Stimulated activated CD4-positive, alpha-beta T cell treated with anti-CD3 and anti-CD28 coated beads, Interleukin-1b, Interleukin-23, amount 100 ng/mL, for 1 hour (primary cell): ENCODE measurements at places on chromosomes 7 and 10.

- DNase-seq, result no peak
Observed at GRCh38 chr7:1108264-1108920, 20.5 kb downstream of the GPER1 start.

- DNase-seq, result no peak
Observed at GRCh38 chr10:31582365-31583052, 263.5 kb downstream of the ZEB1 start.

- no peak for DNase-seq
Observed at GRCh38 chr10:94217411-94217810, 145.3 kb downstream of the NOC3L start.

GRCh38 chr7:256461-256940 is 33.5 kb upstream of the FOXL3 start:
- DNase-seq, result no peak

DNA sequence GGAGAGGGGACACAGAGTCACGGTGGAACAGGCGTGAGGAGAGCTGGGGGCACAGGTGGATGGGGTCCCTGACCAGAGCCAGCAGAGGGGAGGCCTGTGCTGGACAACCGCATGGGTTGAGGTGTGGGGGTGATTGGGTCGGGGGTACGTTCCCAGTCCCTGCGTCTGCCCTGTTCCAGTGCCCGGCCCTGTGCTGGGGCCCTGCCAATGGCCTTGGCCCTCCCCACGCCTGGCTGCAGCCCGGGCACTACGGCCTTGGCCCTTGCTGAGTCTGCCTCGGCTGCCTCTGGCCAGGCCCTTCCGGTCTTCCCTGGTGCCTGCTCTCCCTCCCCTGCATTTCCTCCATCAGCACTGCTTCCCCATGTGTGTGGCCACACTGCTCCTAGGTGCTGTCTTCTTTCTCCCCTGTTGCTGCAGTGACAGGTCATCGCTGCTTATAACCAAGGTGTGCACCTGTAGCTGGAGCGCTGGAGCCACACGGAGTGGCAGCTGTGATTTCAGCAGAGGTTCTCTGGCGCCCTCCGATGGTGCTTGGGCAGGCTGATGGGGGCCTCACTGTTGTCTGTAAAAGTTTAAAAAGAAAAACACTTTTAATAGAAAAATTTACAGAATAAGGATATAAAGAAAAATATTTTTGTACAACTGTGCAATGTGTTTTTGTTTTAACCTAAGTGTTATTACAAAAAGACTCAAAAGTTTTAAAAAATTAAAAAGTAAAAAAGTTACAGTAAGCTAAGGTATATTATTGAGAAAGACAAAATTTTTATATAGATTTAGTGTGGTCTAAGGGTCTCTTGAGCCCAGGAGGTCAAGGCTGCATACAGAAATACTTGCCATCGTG is 45.2 kb upstream of the BHLHA15 start:
- DNase-seq, result no peak

DNA sequence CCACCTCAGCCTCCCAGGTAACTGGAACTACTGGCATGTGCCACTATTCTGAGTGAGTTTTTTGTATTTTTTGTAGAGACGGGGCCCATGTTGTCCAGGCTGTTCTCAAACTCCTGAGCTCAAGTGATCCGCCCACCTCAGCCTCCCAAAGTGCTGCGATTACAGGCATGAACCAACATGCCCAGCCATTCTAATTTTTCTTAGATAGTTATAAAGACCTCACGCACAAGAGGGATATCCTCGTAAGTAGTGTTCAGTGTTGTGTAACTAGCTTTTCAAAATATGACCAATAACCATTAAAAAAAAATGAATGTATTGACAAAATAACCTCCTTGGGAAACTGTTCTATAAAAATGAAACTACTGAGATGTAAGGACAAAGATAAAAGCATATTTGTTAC is 90.5 kb upstream of the FERD3L start:
- no peak for DNase-seq

DNA sequence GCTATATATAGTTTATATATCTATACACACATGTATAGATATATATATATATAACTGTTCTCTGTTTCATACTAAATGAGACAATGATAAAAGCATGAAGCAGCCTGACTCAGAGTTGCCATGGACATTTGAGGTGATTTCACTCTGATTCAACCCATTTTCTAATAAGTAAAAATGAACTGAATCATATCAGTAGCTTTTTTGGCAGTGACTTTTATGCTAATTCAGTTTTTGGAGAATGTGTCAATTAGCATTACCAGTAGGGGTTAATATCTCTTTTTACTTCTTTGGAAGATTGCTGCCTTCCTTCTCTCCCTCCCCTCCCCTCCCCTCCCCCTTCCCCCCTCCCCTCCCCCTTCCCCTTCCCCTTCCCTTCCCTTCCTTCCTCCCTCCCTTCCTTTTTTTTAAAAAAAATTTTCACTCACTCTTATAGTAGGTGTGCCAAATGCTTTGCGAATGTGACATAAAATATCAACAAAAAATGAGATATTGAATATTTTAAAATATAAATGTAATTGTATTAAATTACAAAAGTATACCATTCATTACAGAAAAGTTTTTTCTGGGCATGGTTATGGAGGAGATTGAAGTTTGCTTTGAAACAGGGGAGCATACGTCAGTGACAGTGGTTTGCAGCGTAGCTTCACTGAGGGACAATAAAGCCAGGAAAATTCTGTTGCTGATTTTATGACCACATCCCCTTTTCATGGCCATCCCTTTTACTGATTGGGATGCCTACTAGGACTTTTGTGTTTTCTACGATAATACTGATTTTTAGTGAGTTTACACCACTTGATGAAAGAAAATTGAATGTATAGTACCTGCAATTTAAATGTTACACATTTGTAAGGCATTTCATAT is 64.0 kb upstream of the KLF6 start:
- no peak for DNase-seq

DNA sequence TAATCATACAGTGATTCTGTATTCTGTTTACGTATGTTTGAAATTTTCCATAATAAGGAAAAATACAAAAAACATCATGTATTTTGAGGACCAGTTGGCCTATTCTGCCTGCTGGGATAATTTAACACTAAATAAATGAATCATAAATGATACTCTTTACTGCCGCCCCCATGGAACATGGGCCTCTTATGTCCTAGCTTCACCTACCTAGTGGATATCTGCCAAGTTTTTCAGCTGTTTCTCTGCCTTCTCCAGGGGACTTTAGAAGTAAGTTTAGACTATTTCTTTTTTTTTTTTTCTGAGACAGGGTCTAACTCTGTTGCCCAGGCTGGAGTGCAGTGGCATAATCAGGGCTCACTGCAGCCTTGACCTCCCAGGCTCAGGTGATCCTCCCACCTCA is 10.4 kb downstream of the NFE2L3 start:
- DNase-seq, result no peak

DNA sequence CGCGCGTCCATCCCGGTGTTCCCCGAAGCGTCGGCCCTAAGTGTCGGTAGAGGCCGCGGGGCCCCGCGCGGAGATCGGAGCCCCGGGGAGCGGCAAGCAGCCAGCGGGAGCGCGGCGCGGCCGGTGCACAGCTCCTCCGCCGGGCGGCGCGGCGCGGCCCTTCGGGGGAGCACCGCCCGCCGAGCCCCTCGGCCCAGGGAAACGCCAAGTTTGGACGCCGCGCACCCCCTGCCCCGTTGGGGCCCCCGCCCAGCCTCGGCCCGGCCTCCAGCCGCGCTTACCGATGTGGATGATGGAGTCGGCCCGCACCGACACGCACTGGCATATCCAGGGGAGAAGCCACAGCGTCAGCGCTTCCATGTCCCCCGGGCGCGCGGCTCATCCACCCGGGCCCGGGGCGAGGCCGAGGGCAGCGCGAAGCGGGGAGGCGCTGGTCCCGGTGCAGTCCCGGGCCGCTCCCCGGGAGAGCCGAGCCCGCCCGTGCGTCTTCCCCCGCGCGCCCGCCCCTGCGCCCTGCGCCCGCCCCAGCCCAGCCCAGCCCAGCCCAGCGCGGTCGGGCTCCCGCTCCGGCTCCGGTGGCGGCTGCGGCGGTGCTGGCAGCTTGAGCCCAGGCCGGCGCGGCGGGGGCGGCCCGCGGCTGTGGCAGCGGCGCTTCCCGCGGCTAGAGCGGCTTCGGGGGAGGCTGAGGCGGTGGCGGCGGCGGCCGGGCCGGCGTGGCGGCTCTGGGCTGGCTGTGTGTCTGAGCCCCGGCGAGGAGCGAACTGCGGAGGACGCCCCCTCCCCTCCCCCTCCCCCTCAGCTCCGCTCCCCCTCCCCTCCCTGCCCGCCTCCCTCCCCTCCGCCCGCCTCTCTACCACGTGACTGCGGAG is at the start of gene GRID1:
Gene GRID1, minus strand, starts transcription at position 763 of the 869 bp plus-strand sequence.
- DNase-seq, result no peak

DNA sequence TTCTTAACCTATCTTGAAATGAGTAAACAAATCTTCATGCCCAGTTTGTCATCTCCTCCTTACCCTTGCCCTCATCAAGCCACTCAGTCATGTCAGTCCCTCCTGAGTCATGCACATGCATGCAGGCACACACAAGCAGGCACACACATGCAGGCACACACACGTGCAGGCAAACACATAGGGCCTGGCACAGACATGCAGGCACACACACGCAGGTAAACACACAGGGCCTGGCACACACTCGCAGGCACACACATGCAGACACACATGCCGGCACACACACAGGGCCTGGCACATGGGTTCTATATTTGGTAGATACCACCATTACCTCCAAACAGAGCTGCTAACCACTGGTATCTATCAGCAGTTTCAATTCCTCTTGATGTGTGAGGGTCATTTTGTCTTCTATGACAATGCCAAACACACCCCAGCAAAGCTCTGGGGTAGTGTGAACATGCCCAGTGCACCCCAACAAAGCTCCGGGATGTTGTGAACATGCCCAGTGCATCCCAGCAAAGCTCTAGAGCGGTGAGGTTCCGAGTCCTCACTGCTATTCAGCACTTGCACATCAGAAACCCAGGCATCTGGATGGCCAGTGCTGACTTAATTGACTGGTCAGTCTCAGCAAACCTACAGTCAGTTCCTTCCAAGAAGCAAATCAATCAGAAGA is 563.8 kb downstream of the PTPRN2 start:
- no peak for DNase-seq

- DNase-seq, result no peak
Observed at GRCh38 chr10:2978111-2978510, 89.2 kb upstream of the PFKP start.

DNA sequence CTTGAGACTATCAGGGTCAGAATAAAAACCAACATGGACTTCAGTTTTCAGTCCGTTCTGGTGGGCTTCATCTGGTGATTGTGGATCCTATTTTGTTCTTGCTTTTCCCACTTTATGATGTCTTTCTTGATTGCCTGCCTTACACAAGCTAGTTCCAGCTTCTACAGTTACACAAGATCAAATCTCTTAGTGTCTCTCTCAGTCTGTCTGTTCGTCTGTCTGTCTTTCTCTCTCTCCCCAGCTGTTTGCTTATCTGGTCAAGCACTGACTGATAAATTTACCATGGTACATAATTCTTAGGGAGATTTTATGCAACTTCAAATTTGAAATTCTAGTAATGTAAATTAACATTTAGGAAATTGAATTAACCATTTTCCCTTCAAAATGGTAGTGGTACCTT is 35.8 kb downstream of the TAX1BP1 start:
- no peak for DNase-seq

DNA sequence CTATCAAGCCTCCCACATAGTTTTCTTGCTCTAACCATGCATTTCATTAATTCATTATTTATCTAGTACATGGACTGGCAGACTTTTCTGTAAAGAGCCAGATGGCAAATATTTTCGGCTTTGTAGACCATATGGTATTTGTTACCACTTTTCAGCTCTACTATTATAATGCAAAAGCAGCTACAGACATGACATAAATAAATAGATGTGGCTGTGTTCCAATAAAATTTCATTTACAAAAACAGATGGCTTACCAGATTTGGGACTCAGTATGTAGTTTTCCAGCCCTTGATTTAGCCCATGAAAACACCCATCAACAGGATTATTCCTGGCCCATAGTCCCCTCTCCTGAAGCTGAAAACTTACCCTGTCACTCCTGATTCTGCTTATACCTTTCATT is 32.1 kb downstream of the PLCE1 start:
- DNase-seq, result no peak

- no peak for DNase-seq
Observed at GRCh38 chr7:83441-83840, 108.9 kb upstream of the FAM20C start.

- no peak for DNase-seq
Observed at GRCh38 chr7:122549578-122549977, 149.3 kb downstream of the RNF133 start.

DNA sequence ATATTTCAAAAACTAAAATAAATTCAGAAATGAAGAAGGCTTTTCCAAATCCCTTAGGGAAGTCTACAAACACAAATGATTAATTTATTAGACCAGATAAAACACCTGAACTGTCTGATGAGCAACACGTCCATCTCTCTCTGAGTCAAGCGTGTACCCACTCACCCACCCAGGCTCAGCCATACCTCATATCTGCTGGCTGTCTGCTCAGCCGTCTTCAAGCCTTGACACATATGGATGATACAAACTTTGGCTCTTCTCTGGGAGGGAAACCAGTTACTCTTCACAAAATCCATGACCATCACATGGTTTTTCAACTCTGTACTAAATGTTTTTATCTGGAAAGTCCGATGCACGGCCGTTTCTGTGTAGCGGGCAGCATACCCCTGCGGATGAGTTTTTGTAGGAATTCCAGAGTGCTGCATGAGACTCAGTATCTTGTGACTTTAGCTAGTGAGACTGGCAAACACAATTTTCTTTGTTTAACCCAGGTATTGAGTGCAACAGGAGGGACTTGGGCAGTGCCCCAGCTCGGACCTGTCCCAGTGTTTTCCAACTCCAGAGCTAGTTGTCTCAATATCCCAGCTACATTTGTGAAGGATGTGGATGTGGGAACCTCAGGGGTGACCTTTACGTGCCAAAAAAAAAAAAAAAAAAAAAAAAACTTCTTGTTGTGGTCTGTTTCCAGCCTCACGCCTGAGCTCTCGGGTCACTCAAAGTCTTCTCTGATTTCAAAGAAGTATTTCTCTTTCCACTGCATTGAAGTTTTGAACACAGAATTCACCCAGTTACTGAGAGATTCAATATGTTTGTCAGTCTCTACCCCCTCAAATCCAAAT is at the start of gene C10orf90:
Gene C10orf90, minus strand, starts transcription at position 638 of the 839 bp plus-strand sequence. Its CDS starts 213 bp downstream, at position 425.
- DNase-seq, result no peak

- DNase-seq, result no peak
Observed at GRCh38 chr10:16945593-16945992, 128.4 kb upstream of the RSU1 start.

GRCh38 chr7:131546126-131546525 is 10.3 kb downstream of the PODXL start:
- no peak for DNase-seq

DNA sequence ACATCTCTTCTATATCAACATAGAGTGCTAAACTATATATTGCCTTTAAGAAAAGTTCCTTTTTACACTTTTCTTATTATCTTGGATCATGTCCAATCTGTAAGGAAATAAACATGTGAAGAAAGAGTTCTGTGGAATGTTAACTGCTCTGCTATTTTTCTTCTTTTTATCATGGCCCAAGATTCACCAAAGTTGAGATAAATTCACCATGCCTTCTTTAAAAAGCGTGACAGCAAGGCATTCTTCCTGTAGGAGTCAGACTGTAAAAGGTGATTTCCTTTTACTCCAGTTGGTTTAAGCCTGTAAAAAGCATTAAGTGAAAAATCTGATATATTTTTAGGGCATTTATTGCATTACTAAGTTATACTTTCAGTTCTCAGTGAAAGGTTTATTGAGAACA is 165.7 kb upstream of the FZD1 start:
- DNase-seq, result no peak
